ENCODE measurements at places on chromosomes 5 and 9. TPM values are rescaled to one million over a fixed set of nuclear protein-coding genes. Genes with fewer than 3 reads are reported as not detected.

Gene LCN2
- not detected for total RNA-seq

DNA sequence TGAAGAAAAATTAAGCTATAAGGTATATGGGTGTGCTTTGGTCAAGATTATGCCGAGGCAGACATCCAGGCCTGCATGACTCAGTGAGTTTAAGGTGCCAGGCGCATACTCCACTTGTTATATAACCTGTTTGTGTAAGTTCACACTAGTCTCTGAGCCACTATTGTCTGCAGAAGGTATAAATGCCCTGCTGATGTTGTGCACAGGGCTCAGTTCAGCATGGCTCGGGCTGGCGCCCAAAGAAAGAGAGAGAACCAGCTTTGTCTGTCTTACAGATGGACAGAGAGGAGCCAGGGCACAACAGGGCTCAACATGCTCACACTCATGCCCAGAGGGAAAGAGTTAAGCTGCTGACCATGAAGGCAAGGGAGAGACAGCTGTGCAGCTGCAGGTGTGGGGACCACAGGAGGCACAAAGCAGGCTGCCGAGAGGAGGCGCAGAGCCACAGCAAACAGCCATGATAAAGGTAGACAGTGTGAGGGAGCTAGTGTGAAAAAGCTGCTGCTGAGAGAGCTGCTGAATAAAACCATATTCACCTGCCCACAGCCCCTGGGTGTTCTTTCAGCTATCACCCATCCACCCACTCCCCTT lies 1587.6 kb upstream of the C9orf72 start:
- no peak for DNase-seq

- no peak for DNase-seq
These were observed 22.6 kb downstream of the PLAC8L1 start for GRCh38 chr5:146082798-146083197.

- DNase-seq, result no peak
These were observed 10.4 kb upstream of the FAM120AOS start for GRCh38 chr9:93463638-93464248.

GRCh38 chr5:15734058-15734457 lies 234.1 kb downstream of the FBXL7 start:
- no peak for DNase-seq

- no peak for DNase-seq
These were observed 6.4 kb downstream of the TNFSF15 start for GRCh38 chr9:114799441-114799840.

DNA sequence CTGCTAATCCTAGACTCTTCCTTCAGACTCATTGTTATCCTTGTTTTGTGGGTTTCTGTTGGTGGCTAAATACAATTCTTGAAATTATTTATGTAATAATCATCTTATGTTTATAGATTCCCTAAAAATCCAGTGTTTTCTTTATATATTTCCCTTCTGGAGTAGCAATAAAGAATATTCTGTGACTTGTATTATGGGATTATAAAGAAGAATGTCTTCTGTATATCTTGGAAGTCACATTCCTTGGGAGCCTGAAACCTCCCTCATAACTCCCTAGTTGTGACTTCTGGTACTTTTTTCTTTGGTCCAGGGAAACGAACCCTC lies 356.1 kb downstream of the TMEM167A start:
- DNase-seq, result no peak

Gene C1QTNF3
- not detected for total RNA-seq

- no peak for DNase-seq
These were observed 257.2 kb upstream of the MVB12B start for GRCh38 chr9:126069400-126069955.

GRCh38 chr9:70315389-70315788 lies 56.6 kb downstream of the SMC5 start:
- peak; percentile 17 for DNase-seq

Gene CENPH
- 43.9 TPM for total RNA-seq

DNA sequence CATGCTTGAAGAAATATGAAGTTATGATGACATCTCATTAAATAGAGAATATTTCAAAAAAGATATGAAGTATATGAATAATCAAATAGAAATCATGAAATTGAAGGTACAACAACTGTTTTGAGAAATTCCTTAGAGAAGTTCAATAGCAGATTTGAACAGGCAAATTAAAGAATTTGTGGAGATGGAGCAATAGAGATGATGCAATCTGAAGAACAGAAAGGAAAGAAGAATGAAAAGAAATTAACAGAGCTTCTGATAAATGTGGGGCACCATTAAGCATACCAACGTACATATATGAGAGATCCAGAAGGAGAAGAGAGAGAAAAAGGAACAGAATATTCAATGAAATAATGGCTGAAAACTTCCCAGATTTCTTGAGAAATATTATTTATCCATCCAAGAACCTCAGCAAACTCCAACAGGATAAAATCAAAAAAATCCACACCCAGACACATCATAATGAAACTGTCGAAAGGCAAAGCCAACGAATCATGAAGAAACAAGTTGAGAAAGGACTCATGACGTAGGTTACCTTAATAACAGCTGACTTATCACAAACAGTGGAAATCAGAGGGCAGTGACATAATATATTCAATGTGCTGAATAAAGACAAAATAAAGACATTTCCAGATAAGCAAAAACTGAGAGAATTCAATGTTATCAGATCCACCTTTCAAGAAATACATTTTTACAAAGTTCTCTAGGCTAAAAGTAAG lies 297.2 kb upstream of the TARS1 start:
- DNase-seq, result no peak

- no peak for DNase-seq
These were observed 1.8 kb upstream of the ENG start for GRCh38 chr9:127856094-127856728.

Gene KCNN2
- total RNA-seq, result not detected

- peak; percentile 98 for DNase-seq
These were observed 663.9 kb upstream of the RGMB start for GRCh38 chr5:98109561-98110006.

GRCh38 chr5:11785771-11786352 lies 118.4 kb downstream of the CTNND2 start:
- no peak for DNase-seq

GRCh38 chr9:93480728-93481324 lies 27.4 kb upstream of the FAM120AOS start:
- DNase-seq, result no peak

DNA sequence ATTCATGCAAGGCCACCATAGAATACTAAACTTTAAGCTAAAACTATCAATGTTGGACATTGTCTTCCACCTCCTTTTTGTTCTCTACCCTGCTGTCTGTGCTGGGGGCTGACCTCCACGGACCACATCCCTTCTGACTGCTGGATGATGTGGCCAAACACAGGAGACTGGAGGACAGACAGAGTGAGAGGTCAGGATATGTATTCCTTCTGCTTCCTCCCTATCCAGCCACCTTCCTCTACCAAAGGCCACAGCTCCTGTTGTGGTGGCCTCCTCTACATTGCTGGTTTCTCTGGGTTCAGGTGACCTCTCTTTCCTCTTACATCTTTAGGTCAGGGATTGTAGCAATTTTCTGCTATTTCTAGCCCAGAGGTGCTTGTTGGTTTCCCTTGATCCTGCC lies 148.1 kb downstream of the ACTBL2 start:
- peak; percentile 12 for DNase-seq

Gene DIMT1
- total RNA-seq, result 116 TPM

DNA sequence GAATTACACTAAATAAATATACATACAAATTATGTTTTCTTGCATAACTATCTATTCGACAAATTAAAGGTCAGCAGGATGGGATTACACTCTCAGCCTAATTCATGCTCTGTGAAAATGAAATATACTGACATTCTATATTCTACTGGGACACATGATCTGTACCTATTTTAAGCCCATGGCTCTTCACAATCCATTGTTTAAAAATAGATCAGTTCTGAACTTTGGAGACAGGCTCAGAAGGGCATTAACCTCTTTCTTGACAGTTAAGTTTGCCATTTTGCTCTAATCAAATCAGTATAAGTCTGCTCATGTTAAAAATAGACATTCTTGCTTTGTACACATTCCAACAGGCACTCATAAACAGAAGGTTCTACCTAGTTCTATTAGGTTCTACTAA lies 361.2 kb downstream of the HCN1 start:
- DNase-seq, result no peak

GRCh38 chr9:74824654-74825053 lies 63.1 kb downstream of the TRPM6 start:
- DNase-seq, result peak; percentile 44

Gene SIL1
- total RNA-seq, result 27.5 TPM

Gene FST
- 56.2 TPM for total RNA-seq

GRCh38 chr9:28232686-28233085 lies 659.4 kb upstream of the C9orf72 start:
- no peak for DNase-seq

- DNase-seq, result peak; percentile 62
These were observed 691 bp downstream of the FCHO2 start for GRCh38 chr5:72956324-72957140.
